ENCODE measurements at places on chromosomes 3 and 15.
A peak's percentile ranks its signal among the peaks of the same experiment; 100 is the strongest.

GRCh38 chr15:62498712-62499111 lies 333.6 kb upstream of the C2CD4B start:
- DNase-seq, result peak; percentile 46

DNA sequence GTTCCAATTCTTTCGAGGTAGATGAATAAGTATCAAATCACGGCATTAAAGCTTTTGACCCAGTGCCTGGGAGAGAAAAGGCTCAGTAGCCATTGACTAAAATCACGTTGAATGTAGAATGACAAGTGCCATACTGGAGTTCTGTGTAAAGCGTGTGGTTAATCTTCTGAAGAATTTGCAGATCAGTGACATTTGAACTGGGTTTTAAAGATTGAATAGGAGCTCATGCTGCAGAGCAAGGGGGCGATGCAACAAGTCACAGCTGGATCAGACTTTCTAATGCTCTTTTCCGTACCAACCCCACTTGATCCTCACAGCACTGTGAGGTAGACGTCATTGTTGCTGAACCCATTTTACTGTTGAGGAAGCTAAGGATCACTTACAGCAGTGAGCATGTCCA lies 49.5 kb upstream of the TPM1 start:
- peak; percentile 58 for DNase-seq

- no peak for DNase-seq
Measured at GRCh38 chr15:55527150-55527549, 19.1 kb upstream of the DNAAF4 start.

DNA sequence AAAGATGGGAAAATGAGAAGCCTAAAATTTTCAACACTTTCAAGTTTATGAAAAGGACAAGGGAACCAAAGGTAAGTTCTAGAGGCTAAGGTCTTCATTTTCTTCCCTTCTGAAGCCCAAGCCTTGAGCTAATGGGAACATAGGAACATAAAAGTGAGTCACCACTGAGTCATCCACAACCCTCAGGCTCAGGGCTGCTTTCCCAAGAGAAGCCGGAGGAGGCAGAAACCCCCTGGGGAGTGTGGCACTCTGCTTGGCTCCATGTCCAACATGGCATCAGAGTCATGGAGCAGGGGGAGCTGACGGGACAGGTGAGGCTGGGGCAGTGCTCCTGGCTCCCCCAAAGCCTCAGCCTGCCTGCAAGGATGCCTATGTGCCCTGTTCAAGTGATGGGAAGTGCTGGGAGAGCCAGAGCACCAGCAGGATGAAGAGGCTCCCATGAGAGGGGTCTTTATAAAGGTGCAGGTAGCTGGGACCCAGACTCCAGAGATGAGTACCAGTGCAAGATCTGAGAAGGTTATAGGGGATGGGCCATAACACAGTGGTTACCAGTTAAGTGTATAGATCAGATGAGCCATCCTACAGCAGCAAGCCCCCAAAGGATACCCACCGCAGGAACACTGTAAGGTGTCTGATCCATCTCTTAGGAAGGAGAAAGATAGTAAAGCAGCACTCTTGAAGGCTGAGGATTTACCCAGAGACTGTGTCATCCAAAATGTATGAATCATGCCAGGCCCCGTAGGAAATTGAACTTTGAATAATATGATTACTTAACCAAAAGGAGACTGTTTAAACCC lies 31.8 kb upstream of the RYR3 start:
- DNase-seq, result no peak
